Bone marrow (tissue), 2 donors: ENCODE measurements at places on chromosomes 2 and 18.

DNA sequence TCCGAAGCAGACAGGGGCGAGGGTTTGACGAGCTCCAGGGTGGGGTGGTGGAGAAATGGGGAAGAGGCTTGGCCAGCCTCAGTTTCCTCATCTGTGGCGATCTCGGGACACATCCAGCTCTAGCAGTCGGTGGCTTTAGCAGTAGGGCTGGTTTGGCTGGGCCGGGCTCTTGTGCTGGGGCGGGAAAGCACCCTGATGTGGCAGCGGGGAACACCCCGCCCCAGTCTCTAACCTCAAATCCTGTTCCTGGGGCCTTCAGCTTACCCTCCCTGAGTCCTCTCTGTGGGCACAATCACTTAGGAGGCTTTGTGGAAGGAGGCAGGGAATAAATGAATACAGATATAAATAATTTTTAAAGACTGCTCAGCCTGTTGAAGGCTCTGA, 26.5 kb upstream of the MCFD2 start:
- DNase-seq, result peak; percentile 18

GRCh38 chr18:57223144-57223870, 76.4 kb downstream of the BOD1L2 start:
- no peak for DNase-seq

GRCh38 chr2:26740890-26741302, 23.2 kb upstream of the SLC35F6 start:
- no peak for DNase-seq

- no peak for DNase-seq
Measured at GRCh38 chr18:5963267-5963666, 67.9 kb upstream of the TMEM200C start.

DNA sequence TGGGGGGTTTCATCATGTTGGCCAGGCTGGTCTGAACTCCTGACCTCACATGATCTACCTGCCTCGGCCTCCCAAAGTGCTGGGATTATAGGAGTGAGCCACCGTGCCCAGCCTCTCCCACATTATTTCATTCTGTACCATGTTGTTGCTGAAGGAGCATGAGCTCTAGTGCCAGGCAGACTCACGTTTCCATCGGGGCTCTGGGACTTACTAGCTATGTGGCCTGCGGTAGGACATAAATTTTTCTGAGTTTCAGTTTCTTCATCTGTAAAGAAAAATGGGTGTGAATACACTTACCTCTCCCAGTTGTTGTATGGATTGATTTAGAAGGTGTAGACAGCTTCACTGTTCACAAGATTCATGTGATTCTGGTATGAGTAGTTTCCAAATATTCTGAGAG, 30.8 kb upstream of the CCL20 start:
- no peak for DNase-seq

DNA sequence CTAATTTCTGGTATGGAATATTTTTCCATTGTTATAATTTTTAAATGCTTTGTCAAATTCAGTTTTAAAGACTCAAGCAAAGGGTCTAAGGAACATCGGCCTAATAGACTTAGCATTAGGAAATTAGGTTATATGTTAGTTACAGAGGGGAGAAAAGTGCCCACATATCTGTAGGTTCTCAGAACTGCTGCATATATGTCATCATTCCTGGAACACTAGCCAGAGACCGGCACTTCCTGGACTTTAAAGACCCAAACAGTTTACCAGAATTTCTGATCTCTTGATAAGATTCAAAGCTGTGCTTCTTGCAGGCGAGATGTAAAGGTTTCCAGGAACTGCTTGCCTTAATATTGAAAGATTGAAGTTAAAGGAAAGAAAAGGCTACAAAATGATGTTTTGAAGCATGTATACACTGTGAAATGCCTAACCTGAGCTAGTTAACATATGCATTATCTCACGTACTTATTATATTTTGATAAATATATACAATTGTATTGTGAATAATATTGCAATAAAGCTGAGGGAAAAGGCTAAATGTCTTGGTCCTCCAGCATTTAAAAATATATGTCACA, 993.6 kb downstream of the LRP1B start:
- DNase-seq, result no peak

GRCh38 chr2:39127973-39128372, 7.1 kb upstream of the SOS1 start:
- DNase-seq, result peak; percentile 63

DNA sequence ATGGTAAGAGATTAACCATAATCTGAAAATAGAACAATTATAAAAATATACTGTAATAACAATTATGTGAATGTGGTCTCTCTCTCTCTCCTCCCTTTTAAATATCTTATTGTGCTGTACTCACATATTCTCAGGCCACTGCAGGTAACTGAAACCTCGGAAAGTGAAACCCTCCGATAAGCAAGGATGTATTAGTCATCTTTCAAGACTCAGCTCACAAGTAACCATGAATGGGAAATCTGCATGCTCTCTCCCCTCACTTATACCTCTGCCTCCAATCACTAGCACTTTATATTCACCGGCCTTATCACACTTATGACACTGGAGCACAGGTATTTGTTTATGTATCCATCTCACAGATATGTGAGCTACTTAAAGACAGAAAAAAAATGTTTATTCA, 139.7 kb downstream of the LRP2 start:
- no peak for DNase-seq

GRCh38 chr2:17521621-17522020, 3.4 kb upstream of the RAD51AP2 start:
- DNase-seq, result no peak

DNA sequence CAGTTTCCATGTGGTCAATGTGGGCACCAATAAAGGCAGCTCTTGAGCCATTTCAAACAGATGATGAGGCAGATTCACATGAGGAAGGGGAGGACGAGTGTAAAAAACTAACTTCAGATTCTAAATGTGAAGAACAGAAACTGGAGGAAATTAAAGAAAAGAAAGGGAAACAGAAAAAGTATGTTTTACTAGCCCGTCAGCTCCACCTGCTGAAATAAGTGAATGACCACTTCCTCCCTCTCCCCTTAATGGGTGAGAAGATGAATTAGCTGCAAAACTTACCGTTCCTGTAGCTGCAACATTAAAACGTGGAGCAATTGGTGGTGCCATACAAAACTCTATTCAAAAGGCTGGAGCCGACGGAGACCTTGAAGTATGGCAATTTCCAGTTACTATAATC, 203.5 kb downstream of the UXS1 start:
- DNase-seq, result no peak

GRCh38 chr2:150469706-150470274, 17.7 kb downstream of the RND3 start:
- no peak for DNase-seq

GRCh38 chr2:157769856-157770255, 106.3 kb downstream of the ACVR1 start:
- no peak for DNase-seq

GRCh38 chr2:69190743-69191404, 177.9 kb downstream of the ANTXR1 start:
- no peak for DNase-seq

- no peak for DNase-seq
Measured at GRCh38 chr2:224517963-224518362, 67.2 kb downstream of the CUL3 start.

DNA sequence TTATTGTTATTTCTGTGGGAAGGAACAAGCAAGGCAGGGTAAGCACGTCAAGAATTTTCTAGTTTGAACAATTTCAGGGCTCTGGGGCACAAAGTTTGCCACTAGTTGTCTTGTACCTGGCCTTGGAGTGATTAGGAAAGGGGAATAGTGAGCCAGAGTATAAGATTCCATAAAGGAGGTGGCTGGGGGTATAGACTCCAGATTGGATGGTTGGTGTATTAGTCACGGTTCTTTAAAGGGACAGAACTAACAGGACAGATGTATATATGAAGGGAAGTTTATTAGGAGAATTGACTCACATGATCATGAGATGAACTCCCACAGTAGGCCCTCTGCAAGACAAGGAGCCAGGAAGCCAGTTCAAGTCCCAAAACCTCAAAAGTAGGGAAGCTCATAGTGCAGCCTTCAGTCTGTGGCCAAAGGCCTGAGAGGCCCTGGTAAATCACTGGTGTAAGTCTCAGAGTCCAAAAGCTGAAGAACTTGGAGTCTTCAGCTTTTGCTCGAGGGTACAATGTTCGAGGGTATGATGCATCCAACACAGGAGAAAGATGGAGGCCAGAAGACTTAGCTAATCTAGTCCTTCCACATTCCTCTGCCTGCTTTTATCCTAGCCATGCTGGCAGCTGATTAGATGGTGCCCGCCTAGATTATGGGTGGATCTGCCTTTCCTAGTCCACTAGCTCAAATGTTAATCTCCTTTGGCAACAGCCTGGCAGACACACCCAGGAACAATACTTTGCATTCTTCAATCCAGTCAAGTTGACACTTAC, 31.5 kb upstream of the PTPRM start:
- DNase-seq, result no peak

DNA sequence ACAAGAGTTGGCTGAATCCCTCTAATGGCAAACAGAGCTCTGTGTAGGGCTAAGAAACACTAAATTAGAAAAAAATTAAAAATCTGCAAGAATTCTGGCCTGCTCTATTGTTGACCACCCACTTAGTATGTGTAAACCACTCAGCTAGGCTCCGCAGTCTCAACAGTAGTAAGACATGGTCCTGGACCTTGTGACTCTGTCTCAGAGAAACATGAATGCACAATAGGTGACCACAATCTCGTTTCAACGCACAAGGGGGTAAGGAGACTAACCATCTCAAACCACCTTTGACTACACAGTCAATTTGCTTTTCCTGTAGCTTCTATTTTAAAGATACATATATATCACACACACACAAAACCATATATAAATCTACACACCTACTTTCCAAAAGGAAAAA, 16.5 kb downstream of the SEPTIN10 start:
- no peak for DNase-seq

DNA sequence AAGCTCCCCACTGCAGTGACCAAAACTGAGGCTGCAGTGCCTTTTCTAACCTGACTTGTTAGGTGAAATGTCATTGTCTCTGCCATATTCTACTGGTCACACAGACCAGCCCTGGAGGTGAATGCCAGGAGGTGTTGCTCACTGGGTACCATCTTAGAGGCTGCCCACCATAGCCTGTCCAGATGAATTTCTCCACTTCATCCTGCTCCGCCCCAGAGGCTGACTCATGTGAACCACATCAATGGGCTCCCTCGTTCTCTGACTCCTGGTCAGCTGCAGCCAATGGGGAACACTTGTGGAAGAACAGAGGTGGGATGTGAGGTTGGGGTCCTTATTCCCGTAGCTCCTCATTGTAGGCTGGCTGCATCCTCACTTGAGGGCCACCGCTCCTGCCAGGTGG, 3.4 kb upstream of the NARS1 start:
- no peak for DNase-seq

GRCh38 chr2:191580581-191580980, 97.4 kb upstream of the NABP1 start:
- no peak for DNase-seq

GRCh38 chr2:118294063-118294462, 205.8 kb downstream of the INSIG2 start:
- no peak for DNase-seq

GRCh38 chr2:9703085-9703678, 72.4 kb upstream of the YWHAQ start:
- no peak for DNase-seq

- DNase-seq, result no peak
Measured at GRCh38 chr2:66301022-66301766, 133.7 kb upstream of the MEIS1 start.

GRCh38 chr2:148794558-148794957, 80.5 kb upstream of the KIF5C start:
- no peak for DNase-seq

- DNase-seq, result no peak
Measured at GRCh38 chr2:24632172-24632571, 141.1 kb downstream of the NCOA1 start.

- no peak for DNase-seq
Measured at GRCh38 chr2:238659231-238659630, 188.7 kb upstream of the TWIST2 start.

GRCh38 chr18:45122506-45122905, 441.8 kb downstream of the SETBP1 start:
- peak; percentile 30 for DNase-seq

GRCh38 chr18:28875059-28875458, 698.1 kb upstream of the CDH2 start:
- no peak for DNase-seq

- no peak for DNase-seq
Measured at GRCh38 chr2:64212801-64213321, 68.6 kb upstream of the PELI1 start.

DNA sequence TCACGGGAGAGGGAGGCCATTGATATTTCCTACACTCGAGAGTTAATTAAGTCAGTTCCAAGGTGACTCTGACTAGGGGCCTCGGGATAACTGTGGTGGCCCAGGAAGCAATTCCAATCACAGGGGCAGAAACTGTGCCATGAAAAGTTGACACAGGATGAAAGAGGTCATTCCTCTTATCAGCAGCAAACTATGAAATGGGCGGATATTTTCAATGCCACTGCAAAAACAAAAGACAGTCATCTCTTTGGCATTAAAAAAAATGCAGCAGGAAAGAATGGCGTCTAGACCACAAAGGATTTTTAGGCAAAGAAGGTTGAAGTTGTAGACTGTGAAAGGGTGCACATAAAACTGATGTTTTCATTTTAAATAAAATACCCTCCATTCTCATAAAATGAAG, 50.0 kb downstream of the TGIF1 start:
- DNase-seq, result no peak

DNA sequence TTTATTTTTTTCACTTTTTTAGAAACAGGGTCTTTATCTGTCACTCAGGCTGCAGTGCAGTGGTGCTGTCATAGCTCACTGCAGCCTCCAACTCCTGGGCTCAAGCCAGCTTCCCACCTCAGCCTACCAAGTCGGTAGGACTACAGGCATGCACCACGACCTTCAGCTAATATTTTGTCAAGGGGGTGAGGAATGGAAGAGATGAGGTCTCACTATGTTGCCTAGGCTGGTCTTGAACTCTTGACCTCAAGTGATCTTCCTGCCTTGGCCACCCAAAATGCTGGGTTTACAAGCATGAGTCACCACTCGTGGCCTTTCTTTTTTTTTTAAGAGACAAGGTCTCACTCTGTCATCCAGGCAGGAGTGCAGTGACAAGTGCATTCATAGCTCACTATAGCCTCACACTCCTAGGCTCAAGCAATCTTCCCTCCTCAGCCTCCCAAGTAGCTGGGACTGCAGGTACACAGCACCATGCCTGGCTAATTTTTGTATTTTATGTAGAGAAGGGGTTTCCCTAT, 13.4 kb downstream of the PPP1R7 start:
- no peak for DNase-seq

- no peak for DNase-seq
Measured at GRCh38 chr2:168157926-168158325, 89.5 kb downstream of the STK39 start.

- DNase-seq, result no peak
Measured at GRCh38 chr2:171791361-171791760, 102.7 kb downstream of the SLC25A12 start.

DNA sequence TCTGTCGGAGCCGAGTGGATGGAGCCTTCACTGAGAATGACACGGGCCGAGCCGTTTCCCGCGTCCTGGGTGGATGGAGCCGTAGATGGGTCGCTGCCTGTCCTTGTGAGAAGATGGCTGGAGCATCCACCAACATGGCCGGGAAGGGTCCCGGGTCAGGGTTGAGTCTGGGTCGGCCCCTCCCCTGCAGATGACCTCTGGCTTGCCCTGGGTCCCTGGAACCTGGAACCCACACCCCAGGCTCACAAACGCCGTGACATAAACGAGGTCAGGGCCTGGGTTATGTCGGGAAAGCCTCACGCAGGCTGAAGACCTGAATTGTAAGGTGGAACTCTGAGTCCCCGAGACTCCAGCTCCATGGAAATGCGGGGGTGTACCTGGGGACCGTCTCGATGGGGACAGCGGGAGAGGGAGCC, 94.9 kb downstream of the NFATC1 start:
- no peak for DNase-seq

GRCh38 chr2:3222636-3223035, 155.0 kb downstream of the EIPR1 start:
- DNase-seq, result no peak
